ENCODE measurements at places on chromosomes 4 and X.

GRCh38 chr4:186725469-186726425, 2.1 kb upstream of the FAT1 start:
- peak; percentile 86 for DNase-seq

DNA sequence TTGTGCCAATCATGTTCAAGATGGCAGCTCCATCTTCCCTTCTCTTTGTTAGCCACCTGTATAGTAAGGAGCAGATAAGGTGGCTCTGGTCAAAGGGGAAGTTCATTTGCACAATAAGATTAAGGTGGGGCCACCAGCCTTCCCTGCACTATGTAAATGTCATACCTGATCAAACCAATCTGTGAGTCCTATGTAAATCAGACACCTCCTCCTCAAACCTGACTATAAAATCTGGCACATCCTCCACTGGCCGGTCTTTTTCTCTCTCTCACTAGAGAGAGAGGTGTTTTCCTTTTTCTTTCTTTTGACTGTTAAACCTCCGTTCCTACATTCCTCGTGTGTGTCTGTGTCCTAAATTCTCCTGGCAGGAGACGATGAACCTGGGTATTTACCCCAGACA, 572.5 kb upstream of the AADAT start:
- DNase-seq = no peak

DNA sequence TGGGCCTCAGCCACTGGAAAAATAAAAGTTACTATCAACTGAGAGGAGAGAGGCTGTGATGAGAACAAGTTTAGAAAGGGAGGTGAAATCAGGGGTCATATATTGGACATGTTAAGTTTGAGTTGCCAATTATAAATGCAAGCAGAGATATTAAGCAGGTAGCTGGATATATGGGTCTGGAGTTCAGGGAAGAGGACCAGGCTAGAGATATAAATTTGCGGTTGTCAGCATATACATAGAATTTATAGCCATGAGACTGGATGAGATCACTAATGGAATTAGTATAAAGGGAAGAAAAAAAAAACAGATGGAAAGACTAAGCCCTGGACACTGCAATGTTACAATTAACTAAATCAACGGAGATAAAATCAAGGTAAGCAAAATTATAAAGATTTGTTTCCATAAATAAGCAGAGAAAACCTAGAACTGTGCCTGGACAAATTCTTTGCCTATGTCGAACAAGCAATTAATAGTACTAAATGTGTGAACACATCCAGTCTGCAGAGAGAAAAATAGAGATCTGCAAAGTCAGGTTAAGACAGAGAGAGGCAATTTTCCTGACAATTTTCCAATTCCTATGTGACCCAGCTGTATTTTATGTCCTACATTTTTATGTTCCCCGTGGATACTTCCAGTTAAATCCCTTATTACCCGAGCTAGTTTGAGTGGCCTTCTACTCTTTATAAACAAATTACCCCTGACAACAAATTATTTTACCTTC, 265.4 kb downstream of the GASK1B start:
- no peak for DNase-seq

GRCh38 chr4:121758925-121759568, 5.9 kb downstream of the SMIM43 start:
- peak; percentile 22 for DNase-seq

DNA sequence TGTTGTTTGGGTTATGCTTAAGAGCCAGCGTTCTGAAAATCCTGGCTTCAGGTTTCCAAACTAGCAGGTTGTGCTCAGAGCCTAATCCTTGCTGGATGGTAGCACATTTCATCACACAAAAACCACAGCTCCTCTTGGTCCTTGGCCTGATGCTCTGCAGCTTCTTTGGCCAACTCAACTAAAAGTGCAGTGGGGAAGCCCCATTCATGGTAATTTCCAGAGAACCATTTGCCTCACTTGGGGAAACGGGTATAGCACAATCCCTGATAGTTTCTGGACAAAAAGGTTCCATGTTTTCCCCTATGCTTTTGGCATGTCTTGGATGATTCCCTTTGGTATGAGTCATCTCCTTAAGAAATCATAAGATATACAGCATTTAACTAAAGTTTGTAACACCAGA, 78.7 kb downstream of the SYNPO2 start:
- DNase-seq = peak; percentile 65

DNA sequence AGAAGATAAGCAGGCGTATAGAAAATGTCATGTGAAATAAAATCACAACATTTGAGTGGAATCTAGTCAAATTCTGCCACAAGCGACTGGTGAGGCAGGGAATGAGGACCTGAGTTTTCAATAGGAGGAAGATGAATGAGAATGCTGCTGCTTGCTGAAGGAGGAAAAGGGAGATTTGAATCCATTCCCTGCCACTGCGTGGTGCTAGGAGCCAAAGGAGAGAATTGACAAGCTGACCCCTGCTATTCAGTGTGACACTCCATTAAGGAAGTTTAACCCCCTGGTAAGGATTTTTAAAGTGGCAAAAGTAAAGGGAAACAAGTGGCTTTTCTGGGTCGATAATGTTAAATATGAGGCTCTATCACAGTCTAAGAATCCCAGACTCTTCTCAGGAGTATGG, 314.0 kb downstream of the NAF1 start:
- DNase-seq = no peak

- no peak for DNase-seq
Observed at GRCh38 chr4:117154251-117154650, 68.9 kb upstream of the TRAM1L1 start.

DNA sequence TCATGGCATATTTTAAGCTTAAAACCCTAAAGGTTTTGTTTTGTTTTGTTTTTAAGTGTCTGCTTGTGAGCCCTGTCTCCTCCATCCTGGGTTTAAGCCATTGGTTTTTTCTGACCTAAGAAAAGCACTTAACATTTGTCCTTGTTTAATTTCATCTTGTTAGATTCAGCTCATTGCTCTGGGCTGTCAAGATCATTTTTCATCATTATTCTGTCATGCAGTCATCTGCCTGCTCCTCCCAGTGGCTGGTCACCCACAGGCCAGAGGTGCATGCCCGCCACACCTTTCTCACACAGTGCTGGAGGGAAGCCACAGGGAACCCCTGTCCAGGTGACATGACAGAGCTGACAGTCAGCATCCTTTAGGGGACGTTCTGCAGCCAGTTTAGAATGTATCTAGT, 11.7 kb upstream of the REELD1 start:
- DNase-seq = no peak

GRCh38 chrX:29422034-29422433, 793.3 kb upstream of the MAGEB2 start:
- DNase-seq = no peak

DNA sequence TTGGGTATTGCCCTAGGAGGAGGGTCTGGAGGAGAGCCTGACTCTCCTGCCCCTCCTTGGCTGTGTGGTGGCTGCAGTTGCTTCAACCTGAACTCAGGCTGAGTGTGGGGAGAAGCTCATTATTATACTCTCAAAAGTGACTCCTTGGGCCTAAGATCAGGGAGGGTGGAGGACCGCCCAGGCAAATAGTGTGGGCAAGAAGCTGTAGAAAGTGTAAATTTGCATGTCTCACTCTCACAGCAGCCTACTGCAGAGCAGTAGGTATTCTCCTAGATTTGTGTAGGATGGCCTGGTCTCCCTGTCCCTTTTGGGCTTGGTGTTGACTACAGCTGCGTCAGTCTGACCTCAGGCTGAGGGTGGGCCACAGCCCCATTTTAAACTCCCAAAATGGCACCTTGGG, 156.1 kb downstream of the ZNF330 start:
- DNase-seq = no peak

GRCh38 chr4:20416800-20417199, 165.1 kb downstream of the SLIT2 start:
- DNase-seq = no peak

DNA sequence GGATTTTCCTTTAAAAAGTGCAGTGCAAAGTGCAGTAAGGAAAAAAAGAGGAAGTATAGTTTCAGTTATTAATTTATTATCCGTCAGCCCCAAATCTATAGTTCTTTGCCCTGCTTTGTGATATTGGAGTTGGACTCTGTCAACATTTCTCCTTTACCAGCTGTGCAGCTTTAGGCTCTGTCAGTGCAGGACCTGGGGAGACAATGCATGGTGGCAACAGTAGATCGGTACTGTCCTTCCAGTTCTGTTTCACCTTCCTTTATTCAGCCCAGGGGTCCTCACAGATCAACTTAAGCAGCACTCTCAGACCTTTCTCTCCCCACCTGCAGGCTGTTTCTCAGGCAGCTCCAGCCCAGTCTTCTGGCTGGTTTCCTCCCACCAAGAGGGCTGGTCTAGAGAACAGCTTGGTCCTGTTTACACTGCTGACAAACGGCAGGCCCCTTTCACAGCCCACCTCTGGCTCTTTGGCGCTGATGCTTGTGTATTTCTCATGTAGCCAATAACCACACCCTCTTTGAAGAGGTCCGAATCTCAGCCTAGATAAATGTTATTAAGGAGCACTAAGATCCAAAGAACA, 71.6 kb downstream of the MCUB start:
- DNase-seq = no peak

All from myocyte (in vitro differentiated cells).